Activated T-helper 9 cell treated with anti-CD3 and anti-CD28 coated beads, Interleukin-2, amount 50 U/mL, for 16 hours (primary cell): ENCODE measurements at places on chromosomes 2 and 18.

DNA sequence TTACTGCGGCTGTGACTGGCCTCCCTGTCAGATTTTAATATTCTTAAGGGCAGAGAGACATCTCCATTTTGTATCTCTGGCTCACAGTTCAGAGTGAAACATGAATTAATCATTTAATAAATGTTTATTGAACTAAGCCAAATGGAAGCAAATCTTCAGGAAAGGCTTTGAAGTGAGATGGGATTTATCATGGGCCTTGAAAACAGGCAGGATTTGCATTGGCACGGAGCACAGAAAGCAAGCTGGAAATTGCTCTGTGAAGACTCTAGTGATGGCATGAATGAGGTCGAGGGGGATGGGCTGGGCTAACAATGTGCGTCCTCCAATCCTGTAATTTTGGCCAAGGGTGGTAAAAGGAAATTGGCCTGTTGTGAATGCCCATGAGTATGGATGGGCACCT lies 369.8 kb upstream of the SOX11 start:
- DNase-seq: no peak

DNA sequence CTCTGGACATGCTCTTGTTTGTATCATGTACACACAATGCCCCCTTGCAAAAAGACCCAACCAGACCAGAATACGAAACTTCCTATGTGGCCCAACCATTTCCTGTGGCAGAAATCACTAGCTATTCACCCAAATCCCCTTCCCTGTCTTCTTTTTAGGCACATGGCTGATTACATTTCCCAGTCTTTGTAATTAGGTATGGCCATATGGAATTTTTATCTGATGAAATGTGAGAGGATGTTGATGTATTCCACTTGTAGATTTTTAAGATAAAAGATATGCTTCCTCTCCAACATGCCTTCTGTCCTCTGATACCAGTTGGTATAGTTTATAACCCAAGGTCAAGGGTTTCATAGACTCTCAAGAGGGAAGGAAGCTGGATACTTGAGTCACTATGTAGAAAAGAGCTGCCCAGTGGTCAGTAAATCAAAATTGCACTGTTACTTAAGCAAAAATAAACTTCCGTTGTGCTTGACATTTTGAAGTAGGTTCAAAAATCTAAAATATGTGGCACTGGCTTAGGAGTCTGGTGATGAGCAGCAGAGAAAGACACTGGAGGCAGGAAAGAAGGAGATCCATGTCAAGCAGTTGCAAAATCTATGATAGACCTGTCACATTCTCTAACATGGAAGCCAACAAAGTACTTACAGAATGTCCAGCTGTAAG lies 297.4 kb downstream of the SMAD2 start:
- DNase-seq: no peak

DNA sequence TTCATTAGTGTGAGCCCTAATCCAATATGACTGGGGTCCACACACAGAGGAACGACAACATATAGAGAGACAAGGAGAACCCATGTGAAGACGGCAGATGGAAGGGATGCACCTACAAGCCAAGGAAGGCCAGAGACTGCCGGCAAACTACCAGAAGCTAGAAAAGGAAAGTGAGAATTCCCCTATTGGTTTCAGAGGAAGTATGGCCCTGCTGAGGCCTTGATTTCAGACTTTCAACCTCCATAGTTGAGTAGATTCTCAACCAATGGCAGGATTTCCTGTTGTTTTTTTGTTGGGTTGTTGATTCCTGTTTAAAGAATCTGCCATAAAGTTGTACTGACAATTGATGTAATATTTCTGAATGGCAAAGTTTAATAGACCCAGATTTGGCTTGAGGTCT lies 241.5 kb downstream of the SATB2 start:
- DNase-seq: no peak

DNA sequence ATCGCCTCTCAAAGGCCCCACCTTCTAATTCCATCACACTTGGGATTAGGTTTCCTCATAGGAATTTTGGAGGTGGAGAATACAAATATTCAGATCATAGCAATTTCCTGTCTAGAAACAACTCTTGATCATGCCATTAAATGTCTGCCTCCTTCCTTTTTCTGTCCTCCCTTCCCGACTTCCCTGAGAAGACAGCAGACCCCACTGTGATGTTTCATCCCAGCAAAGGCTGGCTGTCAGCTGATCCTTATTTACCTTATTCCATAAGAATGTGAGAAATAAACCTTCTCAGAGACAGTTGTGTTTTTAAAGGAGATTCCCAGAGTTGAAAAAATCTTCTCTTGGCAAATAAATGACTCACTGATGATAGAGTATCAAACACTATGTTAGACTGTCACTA lies 133.9 kb downstream of the TDRD15 start:
- DNase-seq: no peak

- DNase-seq: no peak
Measured at GRCh38 chr2:235543128-235543750, 49.4 kb downstream of the AGAP1 start.

- no peak for DNase-seq
Measured at GRCh38 chr2:147173189-147173581, 671.6 kb upstream of the ACVR2A start.

GRCh38 chr2:121293450-121294325 lies 8.7 kb upstream of the TFCP2L1 start:
- DNase-seq: no peak
